Coronary artery (tissue), 2 donors: ENCODE measurements at places on chromosomes 3 and 15.

DNA sequence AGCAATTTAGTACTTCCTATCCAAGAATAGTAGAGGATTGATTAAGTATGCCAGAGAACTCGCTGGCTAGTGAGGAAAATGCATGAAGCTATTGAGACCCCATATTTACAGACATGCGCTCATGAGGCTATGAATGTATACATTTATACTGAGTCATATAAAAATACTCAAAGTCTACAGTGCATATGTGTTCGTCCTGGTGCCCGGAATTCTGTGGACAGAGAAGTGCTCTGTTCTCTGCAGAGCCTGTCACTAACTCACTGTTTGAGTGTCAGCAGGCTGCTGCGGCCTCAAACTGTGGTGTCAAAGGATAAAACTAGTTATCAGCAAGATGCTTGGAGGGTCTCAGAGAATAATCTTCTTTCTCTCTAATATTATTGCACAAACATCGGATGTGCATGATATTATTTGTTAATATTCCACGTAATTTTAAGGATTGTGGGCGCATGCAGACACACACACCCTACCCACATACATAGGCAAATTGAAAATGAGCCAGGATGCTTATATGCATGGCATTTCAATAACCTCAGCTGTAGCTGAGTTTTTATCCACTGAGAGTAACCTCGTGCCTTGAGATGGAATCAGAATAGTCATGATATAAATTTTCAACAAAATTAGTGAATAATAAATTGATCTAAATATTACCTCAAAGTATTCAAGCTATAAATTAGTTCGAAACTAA, 50.0 kb upstream of the TSC22D2 start:
- no peak for DNase-seq

DNA sequence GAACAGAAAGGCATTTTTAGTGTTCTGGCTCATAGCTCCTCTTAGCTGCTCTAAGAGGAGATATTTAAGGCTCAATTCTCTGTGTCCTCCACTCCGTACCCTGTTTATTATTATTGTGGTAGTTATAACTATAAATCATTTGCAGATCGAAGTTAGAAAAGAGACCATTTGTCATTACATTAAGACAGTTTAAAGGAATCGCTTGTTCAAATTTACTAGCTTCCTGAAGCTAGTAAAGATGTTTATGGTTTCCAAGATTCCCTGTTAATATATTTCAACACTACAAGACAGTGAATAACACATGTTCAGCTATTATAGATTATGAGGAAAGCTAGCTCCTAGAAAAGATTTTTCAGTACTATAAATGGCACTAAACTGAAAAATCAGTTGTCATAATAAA, 12.6 kb downstream of the ATXN7 start:
- no peak for DNase-seq

DNA sequence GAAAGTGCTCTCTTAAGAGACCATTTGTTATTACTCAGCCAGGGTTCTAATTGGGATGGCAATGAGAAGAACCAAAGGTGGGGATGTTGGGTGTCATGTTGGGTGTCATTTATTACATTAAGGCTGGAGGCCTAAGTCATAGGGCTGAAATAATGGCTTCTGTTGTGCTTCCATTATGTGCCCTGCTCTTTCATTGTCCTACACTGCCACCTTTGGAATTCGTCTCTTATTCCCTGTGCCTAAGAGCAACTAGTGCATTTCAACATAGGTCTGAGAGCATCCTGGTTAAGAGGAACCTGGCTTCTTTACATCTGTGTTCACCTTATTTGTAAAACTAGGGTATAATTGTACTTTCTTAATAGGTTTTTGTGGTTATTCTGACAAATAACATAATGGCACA, 32.2 kb downstream of the RIOX2 start:
- DNase-seq = no peak

DNA sequence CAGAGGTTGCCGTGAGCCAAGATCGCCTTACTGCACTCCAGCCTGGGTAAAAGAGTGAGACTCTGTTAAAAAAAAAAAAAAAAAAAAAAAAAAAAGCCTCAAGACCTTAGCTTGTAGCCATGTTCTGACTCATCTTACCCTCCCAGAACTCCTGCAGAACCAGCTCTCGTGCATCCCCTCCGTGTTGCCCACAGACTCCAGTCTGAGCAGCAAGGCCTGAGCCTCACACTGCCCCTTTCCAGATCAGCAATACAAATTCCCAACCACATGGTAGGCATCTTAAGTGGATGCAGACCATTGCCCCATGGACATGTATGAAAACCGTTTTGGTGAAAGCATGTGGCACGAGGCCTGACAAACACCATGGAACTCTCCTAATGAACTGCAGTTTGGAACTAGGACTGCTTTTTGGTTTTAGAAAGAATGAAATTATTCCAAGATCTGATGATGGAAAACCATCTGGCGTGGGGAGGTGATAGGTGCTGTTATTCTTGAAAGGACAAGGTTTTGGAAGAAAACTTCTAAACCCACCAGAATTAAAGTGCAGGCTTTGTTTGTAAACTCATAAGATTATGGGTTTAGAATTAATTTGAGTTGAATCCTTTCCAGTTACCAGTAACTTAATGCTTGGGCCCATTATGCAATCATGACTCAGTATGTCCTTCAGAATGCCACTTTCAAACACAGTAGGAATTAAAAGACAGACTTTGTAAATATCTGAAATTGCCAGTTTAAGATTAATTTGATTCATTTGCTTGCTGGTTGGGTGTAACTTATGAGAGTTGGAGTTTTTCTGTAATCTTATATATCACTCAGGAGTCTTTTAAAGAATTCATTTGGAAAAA, 163.7 kb upstream of the LRTM1 start:
- no peak for DNase-seq

GRCh38 chr3:59443618-59444293, 393.9 kb upstream of the CFAP20DC start:
- no peak for DNase-seq

DNA sequence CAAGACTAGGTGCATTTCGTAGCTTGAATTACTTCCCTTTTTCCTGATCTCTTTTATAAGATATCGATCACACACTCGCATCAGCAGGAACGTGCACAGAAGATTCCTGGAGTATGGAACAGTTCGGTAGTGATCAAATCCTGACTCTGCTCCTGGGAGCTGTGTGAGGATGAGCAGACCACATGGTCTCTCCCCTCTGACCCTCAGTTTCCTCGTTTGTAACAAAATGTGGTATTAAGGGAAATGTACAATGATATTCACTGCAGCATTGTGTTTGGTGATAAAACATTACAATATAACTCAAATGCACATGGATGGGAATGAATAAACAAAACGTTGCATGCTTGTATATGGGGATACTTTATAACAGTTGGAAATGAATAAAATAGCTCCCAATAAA, 26.7 kb downstream of the TMED3 start:
- DNase-seq = no peak

DNA sequence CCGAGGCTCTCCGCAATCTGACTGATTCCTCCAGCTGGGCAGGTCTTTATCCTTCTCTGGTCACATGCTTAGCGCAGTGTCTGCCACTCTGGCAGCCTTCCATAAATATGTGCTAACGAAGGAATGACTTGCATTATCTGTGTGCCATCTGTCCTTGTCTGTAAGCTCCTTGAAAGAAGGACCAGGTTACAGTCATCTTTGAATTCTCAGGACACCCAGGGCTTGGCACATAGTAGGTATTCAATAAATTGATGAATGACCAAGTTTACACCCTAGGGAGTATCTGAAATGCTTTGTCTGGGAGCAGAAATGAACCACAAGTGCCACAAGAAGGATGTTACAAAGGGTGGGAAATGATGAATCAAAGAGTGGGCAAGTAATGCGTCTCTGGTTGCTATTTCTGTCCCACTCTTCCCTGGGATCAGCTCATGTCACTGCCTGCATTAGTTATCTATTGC, 16.5 kb upstream of the FAM3D start:
- no peak for DNase-seq

DNA sequence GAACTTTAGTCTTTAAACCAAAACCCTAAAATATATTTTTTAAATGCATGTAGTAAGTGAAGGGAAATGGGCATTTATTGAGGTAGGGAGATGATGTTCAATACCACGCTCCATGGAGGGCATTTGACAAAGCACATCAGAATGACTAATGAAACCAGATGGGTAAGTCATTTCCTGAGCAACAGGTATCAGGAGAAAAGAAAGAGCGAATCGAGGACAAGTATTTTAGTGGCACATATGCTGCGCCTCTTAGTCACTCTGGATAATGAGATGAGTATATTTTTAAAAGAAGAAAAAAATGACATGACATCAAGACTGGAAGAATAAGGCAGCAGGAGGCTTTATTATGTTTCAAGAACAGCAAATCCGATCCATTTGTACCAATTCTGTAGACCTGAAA, 129.0 kb upstream of the ARHGEF3 start:
- no peak for DNase-seq

DNA sequence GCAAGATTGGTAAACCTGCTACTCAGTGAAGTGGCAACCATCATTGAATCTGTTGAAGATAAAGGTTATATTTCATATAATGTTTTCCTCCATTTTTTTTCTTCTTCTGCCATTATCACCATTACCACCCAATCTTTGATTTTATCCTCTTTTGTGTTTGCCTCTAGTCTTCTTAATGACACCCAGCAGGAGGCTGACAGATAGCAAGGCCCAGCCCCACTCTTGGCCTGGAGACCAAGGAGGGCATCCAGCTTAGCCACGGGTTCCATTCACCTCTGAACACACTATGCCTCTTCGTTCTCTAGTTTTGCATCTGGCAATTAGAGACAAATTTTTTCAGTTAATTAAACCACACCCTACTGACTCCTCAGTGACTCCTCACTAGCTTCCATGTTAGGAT, 129.7 kb downstream of the TPRG1 start:
- DNase-seq = no peak

- DNase-seq = no peak
These were observed 138.0 kb downstream of the FBN1 start for GRCh38 chr15:48507416-48508065.

GRCh38 chr3:160365869-160366522, 33.0 kb downstream of the IFT80 start:
- DNase-seq = no peak

GRCh38 chr15:62494197-62494596, 329.1 kb upstream of the C2CD4B start:
- DNase-seq = no peak

DNA sequence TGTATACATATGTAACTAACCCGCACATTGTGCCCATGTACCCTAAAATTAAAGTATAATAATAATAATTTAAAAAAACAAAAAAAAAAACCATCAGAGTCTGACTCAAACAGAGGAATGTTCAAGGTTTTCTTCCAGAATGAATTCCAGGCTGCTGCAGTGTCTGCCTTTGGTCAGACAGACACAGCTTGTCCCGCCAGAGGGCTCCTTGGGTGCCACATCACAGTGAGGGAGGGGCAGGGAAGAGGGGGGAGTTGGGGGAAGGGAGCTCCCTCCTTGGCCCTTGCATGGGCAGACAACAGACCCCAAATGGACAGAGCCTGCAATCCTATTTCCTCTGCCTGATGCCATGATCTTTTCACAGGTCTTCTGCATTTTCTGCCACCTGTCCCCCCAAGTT, 36.5 kb downstream of the ITGB5 start:
- DNase-seq = no peak

DNA sequence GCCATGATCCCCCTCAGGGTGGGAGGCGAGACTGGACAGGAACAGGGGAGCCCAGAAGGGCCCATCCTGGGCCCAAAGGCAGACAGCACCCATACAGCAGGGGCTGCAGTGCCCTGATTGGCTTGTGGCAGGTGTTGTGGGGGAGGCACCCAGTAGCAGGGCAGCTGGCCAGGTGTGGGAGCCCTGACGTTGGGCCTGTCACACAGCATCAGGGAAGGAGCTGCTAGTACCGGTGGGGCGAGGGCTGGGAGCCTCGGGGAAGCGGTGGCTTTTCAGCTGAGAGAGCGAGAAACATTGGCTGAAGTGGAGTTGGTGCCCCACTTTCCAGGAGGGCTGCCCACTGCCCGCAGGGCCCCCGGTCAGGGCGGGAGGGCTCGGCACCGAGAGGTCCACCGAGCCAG, 19.7 kb upstream of the CYP11A1 start:
- DNase-seq = no peak

DNA sequence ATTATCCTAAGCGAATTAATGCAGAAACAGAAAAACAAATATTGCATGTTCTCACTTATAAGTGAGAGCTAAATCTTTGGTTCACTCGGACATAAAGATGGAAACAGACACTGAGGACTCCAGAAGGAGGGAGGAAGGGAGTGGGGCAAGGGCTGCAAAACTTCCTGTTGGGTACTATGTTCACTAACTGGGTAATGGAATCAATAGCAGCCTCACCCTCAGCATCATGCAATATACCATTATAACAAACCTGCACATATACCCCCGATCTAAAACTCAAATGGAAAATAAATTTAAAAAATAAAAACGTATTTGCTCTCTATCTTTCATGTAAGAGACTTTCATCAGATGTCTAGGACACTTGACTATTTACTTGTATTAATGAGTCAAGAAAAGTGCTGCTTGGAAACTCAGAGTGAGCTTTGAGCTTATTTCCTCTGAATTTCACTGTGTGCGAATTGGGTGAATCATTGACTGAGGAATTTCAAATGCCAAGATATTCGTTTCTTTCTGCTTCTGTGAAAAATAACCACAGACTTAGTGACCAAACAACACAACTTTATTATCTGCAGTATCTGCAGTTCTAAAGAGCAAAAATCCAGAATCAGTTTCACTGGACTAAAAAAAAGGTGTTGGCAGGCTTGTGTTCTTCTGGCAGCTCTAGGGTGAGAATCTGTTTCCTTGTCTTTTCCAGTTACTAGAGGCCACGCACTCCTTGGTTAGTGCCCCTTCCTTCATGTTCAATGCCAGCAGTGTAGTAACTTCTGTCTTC, 18.4 kb downstream of the TM4SF18 start:
- no peak for DNase-seq

DNA sequence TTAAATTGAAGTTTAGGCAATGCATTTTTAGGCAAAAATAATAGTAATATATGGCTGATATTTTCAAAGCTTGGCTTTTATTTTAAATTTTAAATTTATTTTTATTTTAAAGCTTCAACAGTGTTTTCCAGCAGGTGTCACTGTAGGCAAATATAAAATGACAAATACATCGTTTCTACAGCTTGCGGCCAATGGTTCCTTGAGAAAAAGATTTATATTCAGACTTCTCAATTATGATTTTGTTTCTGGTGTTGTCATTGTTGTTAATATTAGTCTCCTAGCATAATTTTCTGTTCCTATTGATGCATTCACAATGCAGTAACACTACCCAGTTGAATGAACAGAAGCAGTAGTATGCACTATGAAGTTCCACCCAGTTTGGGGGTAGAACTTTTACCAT, 220.7 kb upstream of the DNAJC19 start:
- DNase-seq = no peak

DNA sequence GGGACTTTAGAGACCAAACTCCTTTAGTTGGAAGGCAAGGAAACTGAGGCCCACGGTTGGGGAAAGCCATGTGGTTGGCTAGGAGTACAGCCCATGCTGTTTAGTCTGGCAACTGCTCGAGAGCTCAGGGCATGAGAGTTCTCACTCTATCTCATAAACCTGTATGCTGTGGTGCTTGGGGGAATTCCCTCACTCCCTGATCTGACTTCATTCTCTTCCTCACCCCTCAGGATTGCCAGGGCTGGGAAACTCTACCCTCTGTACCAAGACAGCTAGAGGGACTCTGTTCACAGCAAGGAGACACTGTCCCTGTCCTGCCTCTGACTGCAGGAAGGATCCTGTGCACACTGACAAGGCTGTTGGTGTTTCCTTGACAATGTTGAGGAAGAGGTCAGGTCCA, 230.2 kb downstream of the ZNF621 start:
- DNase-seq = no peak
